ENCODE measurements at places on chromosomes 5 and 9.

GRCh38 chr9:75188756-75189155, 100.4 kb downstream of the OSTF1 start:
- no peak for DNase-seq

DNA sequence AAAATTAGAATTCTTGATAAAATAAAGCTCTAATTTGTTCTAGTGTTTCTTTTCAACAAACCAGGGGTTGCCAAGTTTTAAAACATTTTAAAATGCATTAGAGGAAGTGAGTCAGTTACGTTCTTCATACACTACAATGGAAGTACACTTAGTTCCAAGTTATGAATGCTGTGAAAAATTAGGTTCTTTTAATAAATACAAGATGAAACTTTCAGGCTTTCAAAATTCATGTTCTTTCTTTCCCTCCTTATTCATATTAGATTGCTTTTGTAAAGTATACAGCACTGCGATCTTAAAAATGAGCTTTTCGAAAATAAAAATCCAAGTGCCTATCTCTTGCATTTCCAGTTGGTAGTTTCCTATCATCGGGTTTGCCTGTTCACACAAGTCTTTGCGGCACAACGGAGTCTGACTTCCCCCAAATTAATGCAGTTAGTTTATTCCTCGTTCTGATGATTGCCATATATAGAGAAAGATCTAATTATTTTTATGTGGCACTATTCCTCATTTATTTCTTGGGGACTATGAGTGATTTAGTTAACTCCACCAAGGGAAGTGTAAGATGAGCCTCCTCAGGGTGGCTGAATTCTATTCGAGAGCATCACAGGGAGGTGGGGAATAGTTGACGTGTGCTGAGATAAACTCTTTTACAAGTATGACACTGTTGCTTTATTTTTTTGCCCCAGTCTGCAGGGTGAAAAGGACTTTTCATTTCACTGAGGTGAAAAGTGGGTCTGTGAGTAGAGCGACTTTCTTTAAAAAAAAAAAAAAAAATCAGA, 238.2 kb downstream of the CD180 start:
- DNase-seq: no peak

DNA sequence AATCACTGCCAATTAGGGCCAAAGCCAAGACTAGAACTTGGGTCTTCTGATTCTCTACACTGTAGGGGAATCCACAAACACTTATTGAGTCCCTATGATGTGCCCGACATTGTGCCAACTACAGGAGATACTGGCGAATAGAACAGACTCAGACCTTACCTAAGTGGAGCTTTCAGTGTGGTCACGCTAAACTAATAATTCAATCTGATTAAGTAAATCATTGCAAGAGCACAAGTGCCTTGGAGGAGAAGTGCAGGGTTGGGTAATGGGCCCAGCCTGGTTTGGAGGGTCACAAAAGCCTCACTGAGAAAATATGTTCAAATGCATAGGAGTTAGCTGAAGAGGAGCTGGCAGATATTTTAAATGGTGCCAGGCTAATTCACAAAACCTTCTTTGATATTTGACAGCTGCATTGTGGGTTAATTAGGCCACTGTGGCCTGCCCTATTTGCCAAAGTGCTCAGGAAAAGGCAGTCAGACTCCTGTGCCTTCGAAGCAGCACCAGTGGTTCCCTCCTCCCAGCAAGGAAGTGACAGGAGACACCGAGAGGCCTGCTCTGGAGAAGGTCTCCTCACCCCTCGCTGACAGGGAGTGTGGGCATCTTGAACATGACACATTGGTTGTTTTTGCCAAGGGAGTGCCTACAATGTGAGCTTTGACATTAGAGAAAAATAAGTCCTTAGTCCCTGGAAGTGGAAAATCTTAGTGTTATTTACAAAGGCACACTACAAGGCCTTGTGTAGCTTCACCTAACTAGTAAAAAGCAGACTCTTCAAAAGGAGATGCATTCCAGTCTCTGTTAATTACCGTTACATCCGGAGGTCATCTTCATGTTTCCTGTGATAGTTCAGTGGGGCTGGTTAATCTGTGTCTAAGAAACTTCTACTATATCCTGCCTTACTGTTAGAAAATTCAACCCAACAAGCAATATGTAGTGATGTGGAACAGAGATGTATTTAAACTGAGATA, 24.1 kb upstream of the TRAF1 start:
- no peak for DNase-seq

GRCh38 chr5:177446200-177447065, at the start of gene PRR7:
Gene PRR7 (plus strand): TSS chr5:177446814. CDS start chr5:177455068, 8,254 bp downstream.
- DNase-seq: peak; percentile 93

DNA sequence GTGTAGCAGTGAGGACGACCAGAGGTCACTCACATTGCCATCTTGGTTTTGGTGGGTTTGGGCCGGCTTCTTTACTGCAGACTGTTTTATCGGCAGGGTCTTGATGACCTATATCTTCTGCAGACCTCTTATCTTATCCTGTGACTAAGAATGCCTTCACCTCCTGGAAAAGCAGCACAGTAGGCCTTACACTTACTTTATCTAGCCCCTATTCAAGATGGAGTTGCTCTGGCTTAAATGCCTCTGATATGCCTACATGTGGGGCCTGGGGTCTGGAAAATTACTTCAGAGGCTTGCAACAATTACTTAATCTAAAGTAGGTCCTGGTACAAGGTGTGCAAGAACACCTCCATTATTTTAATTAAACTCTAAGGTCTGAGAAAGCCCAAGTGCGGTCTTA, 86.9 kb upstream of the IL12B start:
- no peak for DNase-seq

DNA sequence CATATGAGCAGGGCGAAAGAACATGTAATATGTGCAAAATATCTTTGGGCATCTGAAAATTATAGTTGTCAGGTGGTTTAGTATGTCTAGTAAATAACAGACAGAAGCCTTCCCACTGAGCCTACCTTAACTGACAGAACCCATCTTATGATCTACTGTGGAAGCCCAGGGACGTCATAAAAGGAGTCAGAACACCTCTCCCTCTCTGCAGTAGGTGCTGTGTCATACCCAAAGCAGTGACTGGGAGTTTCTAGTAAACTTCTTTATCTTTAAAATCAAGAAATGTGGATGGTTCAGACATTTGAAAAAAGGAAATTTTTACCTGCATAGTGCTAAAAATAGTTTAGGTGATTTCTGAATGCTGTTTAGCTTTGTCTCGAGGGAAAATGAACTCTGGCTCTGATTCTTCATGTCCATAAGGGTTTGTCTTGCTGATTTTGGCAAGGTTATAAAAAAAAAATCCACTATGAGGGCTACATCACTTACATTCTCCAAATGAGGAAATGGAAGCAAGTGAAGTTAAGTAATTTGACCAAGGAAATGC, 104.0 kb downstream of the NUDT12 start:
- DNase-seq: no peak

GRCh38 chr5:81247441-81247972, 14.4 kb downstream of the CKMT2 start:
- no peak for DNase-seq

DNA sequence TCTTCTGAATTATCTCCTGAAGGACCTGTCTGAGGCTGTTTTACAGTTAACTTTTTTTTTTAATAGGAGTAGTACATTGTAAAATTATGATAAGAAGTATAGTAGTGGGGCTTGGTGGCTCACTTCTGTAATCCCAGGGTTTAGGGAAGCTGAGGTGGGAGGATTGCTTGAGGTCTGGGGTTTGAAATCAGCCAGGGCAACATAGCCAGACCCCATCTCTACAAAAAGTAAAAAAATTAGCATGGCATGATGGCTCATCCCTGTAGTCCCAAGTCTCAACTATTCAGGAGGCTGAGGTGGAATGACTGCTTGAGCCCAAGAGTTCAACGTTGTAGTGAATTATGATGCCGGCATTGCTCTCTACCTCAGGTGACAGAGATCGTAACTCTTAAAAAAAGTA, 7.0 kb downstream of the IPO11 start:
- no peak for DNase-seq

GRCh38 chr9:74847478-74848152, 40.1 kb downstream of the TRPM6 start:
- no peak for DNase-seq

GRCh38 chr5:133402775-133403174, 209.6 kb downstream of the FSTL4 start:
- no peak for DNase-seq

DNA sequence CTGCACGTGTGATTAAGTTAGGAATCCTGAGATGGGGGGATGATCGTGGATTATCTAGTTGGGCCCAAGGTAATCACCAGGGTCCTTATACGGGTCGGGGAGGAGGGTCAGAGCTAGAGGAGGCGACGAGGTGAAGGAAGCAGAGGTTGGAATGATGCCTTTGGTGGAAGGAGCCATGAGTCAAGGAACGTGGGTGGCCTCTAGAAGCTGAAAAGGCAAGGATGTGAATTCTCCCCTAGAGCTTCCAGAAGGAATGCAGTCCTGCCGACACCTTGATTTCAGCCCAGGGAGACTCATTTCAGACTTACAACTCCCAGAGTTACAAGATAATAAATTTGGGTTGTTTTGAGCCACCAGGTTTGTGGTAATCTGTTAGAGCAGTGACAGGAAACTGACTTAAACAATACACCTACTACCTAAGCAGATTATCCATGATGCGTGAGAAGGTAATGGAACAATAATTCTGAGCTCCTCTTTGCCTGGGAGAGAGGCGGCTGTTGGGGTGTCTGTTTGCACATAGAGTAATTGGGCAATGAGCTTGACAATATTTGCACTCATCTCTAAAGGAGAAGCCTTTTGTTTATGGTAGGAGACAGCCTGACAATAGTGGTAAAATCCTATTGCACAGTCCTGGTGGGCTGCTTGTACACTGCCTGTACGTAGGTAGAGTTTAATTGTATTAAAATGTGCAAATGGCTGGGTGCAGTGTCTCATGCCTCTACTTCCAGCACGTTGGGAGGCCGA, 129.3 kb upstream of the IER5L start:
- DNase-seq: no peak

GRCh38 chr5:111432883-111433536, 79.3 kb downstream of the STARD4 start:
- DNase-seq: no peak

DNA sequence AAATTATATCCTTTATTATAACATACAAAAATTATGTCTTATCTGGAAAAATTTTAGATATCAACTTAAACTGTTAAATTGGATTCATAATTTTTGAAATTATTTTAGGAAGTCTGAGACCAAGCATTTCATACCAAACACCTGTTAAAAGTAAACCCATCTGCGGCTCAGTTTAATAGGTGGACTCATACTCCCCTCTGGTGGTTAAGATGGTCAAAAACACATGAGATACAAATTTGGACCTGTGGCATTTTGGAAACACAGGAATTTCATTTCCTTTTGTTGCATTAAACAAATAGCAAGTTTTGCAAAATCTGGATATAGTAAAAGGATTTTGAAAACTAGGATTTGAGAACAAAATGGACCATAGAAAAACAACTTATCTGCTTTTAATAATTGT, 53.7 kb downstream of the RGMB start:
- peak; percentile 69 for DNase-seq

DNA sequence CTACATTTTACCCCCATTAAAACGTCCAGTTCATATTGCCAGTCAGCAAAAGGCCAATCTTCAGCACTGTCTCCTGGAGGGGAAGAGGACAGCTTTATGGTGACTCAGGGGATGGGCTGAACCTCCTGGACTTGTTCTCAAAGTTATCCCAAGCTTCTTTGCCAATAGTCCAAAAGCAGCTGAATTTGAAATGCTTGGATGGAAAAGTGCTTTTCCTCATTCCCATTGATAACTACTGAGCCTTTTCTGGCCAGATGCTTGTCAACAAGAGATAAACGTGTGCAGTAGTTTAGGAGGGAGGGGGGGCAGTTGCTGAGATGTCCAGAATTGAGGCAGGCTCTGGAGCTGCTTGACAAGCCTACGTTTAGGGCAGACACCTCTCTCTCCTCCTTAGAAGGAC, 43.5 kb downstream of the MTX3 start:
- no peak for DNase-seq

GRCh38 chr5:123987956-123988355, 476.0 kb downstream of the CSNK1G3 start:
- DNase-seq: no peak

- DNase-seq: peak; percentile 86
Observed at GRCh38 chr5:112109331-112110007, 309.6 kb downstream of the EPB41L4A start.

GRCh38 chr9:109036744-109037680, 23.7 kb upstream of the CTNNAL1 start:
- no peak for DNase-seq

GRCh38 chr5:67588389-67588788, 391.8 kb upstream of the CD180 start:
- DNase-seq: no peak

DNA sequence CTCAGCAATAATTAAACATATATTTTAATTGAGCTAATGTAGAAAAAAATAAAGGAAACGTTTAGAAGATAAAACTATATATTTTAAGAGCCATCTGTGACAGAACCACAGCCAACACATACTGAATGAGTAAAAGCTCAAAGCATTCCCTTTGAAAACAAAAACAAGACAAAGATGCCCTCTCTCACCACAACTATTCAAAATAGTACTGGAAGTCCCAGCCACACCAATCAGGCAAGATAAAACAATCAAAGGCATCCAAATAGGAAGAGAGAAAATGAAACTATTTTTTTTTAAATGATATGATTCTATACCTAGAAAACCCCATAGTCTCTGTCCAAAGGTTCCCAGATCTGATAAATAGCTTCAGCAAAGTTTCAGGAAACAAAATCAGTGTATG, 262.0 kb downstream of the HTR1A start:
- DNase-seq: no peak

GRCh38 chr5:64690417-64691151, at the start of gene SHISAL2B:
Gene SHISAL2B (plus strand): TSS chr5:64690503. CDS start chr5:64690624, 121 bp downstream.
- peak; percentile 74 for DNase-seq

GRCh38 chr5:29794141-29794787, 1399.2 kb upstream of the CDH6 start:
- DNase-seq: no peak

GRCh38 chr5:91252916-91253315, 130.2 kb downstream of the ARRDC3 start:
- DNase-seq: no peak

GRCh38 chr5:69048230-69048629, 45.6 kb upstream of the SLC30A5 start:
- peak; percentile 60 for DNase-seq

- no peak for DNase-seq
Observed at GRCh38 chr9:94612071-94612470, 18.4 kb upstream of the FBP2 start.

DNA sequence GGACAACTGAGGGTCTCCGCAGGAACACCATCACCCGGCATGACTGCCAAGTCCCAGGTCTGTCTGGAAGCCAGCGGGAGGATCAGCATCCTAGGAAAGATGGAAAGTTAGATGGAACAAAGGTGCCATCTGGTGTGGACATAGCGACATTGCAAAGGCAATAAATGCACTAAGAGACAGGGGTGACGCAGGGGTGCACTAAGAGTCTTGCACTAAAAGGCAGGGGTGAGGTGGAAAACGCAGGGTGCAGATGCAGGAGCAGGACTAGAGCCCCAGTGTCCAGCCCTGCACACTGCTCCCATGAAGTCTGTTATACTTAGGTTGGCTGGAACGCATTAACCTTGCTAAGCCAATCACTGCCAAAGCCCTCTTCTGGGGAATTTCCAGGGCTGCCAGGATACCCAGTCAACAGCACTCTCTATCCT, 15.5 kb downstream of the ATOX1 start:
- peak; percentile 72 for DNase-seq
